ENCODE measurements at places on chromosomes 6 and 20.

DNA sequence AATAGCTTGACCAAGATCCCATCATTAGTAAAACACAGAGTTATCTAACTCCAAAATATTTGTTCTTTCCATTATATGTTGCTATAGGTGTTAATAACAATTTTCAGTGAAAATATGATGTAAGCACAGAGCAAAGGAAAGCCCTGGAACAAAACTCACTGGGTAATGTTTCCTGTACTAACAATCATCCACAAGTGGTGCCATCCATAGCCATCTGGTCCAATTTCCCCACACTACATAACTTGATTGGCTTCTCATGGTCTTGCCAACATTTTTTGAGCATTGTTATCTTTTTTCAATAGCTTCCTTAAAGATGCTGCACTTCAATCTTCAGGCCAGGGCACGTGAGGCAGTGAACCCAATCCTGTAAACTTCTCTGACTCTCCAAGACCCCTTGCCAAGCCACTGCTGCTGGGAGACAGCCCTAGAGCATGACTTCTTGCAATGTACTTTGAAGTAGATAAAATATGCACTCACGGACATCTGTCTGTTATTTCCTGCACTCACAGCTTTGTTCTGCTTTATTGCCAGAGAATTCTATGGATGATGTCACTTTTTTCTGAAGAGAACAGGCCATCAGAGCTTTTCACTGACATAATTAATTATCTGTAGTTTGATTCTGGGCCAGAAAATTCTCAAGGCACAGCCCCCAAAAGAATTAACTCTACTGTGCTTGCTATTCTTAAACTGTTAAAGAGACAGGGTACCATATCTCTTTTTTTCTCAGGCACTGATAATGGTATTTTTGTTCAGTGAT is 97.5 kb upstream of the TMEM30A start:
- no peak for DNase-seq

DNA sequence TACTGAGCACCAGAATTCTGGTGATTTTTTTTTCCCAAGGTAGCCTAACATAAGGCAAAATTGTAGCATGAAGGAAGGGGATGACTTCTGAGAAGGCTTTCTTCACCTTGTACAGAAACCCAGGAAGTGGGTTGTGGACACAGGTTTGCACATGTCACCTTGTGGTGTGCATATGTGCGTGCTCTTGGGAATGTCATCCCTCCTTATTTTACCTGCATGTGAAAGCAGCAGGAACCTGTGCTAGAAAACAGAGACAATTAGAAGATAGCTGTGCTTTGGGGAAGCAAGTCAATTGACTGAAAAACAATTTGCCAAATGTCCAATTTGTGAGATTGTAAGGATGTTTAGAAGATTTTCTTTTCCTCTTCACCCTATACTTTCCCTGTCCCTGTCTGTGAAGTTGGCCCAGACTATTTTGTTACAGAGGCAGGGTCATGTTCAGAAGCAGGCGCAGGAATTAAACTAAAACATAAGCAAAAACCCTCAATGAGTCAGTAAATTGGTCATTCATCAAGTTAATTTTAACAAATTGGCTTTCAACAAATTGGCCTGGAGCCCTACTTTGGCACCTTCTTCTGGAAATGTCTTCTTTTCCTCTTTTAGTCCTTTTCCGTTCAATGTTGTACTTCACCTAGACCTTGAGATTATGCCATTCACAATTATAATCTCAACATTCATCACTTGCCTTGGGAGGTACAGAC is 261.2 kb downstream of the ADGB start:
- DNase-seq: no peak

DNA sequence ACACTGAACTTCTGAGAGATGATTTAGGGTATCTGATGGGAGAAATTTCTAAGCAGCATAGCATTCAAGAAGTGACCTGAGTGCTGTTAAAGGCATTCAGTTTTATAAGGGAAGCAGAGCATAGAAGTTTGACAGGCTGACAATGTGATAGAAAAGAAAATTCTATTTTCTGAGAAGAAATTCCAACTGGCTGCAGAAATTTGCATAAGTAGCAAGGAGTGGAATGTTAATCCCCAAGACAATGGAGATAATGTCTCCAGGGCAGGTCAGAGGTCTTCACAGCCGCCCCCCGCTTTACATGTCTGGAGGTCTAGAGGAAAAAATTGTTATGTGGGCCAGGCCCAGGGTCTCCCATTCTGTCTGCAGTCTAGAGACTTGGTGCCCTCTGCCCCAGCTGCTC is 1361.8 kb upstream of the EYS start:
- no peak for DNase-seq

- no peak for DNase-seq
Measured at GRCh38 chr6:126048635-126049034, 62.3 kb downstream of the TRMT11 start.

DNA sequence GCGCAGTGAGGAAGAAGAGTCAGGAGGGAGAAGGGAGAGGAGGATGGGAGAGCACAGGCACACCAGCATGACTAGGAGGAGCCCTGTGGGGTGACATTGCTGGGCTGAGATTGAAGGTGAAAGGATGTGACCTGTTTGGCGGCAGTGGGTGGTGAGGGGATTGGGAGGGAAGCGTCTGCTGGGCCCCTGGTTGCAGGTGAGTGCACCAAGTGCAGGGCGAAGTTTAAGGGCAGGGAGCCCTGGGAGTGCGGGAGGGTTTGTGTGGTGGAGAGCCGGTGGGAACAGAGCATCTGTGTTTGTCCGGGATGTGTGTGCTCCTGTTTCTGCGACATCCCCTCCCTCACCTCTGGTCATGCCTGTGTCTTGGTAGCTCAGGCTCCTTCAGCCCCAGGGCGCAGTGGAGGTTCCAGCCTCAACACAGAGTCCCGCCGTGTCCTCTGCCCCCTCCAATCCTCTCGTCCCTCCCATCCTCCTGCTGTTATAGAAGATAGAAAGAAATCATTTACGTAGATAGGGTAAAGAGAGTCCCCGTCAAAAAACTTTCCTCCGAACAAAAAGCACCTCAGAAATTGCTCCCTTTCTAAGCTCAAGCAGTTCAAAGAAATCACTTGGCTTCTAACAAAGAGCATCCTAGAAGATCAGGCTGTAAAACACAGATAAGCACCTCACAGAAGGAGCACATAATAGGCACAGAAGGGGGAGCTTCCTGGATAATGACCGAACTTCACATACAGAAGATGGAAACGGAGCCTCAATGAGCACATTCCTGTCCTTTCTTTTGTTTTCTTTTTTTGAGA is 25.0 kb downstream of the ULBP1 start:
- DNase-seq: no peak

DNA sequence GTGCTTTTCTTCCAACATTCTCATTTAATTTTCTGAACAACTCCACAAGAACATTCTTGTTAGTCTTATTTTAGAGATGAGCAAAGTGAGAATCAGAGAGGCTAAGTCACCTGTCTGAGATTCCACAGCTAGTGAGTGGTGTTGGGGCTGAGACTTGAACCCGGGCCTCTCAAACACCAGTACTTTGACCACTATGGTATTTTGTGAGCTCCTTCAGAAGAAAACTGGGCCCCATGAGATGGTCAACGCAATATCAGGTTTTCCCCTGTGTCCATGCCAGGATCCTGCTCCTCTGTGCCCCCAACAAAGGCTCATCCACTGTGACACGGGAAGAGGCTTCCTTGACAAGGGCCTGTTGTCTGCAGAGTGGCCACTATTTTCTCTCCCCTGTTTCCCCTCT is 51.9 kb downstream of the MAFB start:
- no peak for DNase-seq

- DNase-seq: peak; percentile 30
Measured at GRCh38 chr6:548517-548916, 108.4 kb downstream of the HUS1B start.

- DNase-seq: no peak
Measured at GRCh38 chr20:9253006-9253539, 184.2 kb downstream of the PLCB4 start.

DNA sequence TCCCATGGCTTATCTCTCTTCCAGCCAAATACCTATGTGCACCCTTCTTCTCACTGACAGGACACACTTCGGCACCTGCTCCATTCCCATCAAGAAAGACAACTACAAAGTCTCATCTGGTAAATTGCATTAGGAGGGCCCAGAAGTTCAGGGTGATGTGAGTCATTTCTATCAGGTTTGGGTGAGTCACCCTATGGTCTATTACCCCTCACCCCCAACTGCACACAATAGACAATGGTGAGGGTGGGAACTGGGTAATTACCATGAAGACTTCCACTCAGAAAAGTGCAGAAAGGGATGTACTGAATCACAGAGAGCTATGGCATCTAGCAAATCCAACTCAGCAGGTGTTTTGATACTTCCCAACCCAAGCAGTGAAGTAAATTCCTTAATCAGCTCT is 54.8 kb downstream of the OPN5 start:
- DNase-seq: no peak

- no peak for DNase-seq
Measured at GRCh38 chr6:138691595-138692057, 81.9 kb upstream of the CCDC28A start.

GRCh38 chr6:14280006-14280510 is 162.5 kb downstream of the CD83 start:
- DNase-seq: no peak

- no peak for DNase-seq
Measured at GRCh38 chr6:144131248-144131709, 19.0 kb upstream of the STX11 start.
